ENCODE measurements at places on chromosomes 11 and 22. TPM values are rescaled to one million over a fixed set of nuclear protein-coding genes. Genes with fewer than 3 reads are reported as not detected.

DNA sequence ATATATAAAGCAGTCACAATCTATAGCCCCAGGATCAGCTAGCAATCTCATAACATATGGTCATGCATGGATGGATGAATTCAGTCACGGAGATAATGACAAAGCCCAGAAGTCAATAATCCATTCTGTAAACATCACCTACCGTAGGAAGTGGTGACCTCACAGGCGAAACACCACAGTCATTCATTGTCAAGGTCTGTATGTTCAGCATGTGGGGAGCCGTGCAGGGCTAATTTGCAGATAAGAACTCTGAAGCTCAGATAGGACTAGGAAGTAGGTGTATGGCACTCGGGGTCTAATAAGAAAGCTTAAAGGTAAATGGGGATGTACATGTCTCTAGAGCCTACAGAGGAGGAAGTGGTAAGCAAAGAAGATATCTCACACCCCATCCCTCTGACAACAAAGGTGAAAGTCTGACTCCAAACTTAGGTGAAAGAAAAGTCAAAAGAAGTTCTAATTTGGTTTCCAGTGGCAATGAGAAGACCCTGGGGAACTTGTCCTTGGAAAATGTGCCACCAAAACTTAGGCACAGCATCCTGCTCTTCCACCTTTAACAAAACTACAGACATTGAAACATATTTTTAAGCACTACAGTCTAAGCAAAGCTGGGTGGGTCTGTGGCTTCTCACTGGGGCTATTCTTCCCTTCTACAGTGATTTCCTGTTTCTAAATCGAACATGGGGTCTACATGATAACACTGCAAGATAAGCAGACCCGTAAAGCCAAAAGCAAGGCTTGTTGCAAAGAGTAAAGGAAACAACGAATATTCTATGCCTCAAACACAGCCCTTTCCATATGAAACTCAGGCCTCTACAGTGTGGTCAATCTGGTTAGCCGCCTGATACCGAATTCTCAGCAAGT, 5.2 kb downstream of the CRTAM start:
- DNase-seq = no peak

DNA sequence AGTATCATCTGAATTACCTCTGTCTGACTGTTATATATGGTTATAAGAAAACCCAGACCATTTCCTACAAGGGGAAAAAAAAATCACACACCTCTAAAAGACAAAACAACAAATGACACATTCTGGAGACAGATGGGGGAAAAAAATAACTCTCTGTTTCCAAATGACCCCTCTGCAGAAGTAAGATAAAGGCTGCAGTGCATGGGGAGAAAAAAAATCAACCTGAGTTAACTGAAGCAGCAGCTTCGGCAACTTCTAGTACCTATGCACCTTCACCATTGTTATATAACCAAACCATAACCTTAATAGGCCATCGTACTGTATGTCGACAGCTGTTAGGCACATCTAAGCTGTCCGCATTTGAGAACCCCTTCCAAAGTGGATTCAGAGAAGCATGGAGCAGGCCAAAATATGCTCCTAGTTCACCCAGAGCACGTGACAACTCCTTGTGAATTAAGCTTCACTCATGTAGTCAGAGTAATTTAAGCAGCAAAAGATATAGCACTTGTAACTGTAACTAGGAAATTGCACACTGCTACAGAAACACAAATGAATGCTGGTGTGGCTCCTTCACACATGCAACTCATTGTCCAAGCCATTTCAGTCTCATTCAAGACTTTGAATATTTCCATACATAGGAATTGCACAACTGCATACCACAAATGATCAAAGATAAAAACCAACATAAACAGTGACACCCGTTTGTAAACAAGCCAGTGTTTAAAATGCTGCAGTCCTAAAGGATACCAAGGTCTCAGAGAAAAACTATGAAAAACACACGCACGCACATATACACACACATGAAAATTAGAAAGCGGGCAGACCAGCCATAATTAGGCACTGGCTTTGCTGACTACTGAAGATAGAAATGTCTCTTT, 2.7 kb downstream of the SIK3 start:
- no peak for DNase-seq

DNA sequence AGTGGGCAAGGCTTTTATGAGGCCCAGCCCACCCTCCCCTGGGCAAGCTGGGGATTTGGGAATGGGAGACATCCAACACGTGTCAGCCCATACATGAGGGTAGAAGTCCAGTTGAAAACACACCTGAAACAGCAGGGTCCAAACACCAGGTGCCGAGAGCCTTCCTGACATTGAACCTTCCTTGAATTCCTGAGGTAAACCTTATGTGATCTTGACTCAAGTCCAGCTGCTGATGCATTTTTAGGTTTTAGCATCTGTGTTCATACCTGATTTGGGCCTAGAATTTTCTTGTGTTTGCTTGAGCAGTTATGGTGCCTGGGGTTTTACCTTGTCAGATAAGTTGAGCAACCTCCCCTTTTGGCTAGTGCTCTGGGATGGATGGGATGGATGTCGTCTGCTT, 66.3 kb downstream of the CDKN1C start:
- DNase-seq = no peak

DNA sequence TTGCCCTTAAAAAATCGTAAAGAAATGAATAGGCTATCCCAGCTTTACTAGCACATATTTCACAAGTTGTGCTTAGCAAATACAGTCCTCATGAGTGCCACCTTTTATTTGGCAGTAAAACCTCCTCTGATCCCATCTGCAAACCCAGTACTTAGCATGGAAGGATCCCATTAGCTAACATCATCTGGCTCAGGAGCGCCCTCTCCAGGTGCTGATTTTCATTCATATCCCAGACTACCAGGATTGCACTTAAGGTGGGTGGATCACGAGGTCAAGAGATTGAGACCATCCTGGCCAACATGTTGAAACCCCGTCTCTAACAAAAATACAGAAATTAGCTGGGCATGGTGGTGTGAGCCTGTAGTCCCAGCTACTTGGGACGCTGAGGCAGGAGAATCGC, 76.1 kb upstream of the PAX6 start:
- peak; percentile 72 for DNase-seq

GRCh38 chr11:108632041-108632704, 32.7 kb upstream of the DDX10 start:
- DNase-seq = no peak

Gene AIP
- total RNA-seq = 66.0 TPM

DNA sequence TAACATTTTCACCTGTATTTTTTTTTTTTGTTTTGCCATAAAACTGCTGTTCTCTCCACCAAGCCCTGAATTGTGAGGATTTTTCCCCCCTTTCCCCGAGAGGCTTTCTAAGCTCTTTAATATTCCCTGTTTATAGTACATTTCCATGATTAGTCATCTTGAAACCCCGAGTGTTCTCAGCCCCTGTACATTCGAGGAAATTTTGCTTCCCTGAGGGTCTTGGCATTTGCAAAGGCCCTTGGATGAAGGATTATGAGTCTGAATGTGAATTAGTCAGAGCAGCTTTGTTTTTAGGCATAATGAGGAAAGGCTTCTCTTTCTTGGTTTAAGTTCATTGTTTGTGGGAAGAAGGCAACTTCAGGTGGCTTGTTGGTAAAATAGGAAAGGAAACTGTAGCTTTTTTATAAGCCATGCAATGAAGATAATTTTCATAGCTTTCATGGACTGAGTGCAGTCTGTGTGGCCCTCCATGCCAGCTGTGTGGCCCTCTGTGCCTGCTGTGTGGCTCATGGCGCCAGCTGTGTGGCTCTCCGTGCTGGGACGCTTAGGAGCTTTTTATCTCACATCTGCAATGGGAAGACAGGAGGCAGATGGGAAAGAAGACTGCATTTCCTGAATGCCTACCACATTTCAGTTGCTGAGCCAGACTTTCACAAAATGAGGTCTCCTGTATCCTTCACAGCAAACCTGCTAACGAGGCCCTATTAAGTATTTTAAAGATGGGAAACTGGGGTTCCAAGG, 129.0 kb downstream of the TEAD1 start:
- no peak for DNase-seq

DNA sequence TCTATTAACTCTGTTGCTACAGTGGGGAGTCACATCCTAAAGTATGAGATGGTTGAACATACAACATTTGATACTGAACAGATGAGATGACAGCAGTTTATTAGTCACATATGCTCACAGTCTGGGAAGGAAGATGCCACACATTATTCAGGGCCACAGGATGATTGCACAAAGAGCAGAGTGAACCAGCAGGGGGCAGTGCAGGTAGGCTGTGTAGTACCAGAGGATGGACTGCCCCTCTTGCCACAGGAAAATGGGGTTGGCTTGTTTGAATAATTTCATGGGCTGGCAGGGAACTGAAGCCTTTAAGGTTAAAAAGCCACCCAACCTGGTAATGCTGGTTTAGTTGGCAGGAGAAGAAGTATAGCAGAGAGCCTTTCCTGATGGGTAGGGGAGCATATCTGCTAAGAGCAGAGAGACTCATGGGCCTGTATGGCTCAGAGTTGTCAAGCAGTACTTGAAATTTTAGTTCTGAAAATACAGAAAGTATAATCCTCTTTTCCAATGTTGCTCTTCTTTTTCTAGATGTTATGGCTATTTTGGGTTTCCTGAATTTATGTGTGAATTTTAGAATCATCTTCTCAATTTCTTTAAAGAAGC, 180.4 kb upstream of the B3GAT1 start:
- peak; percentile 56 for DNase-seq

GRCh38 chr22:50184902-50185374, 775 bp upstream of the TRABD start:
- no peak for DNase-seq

DNA sequence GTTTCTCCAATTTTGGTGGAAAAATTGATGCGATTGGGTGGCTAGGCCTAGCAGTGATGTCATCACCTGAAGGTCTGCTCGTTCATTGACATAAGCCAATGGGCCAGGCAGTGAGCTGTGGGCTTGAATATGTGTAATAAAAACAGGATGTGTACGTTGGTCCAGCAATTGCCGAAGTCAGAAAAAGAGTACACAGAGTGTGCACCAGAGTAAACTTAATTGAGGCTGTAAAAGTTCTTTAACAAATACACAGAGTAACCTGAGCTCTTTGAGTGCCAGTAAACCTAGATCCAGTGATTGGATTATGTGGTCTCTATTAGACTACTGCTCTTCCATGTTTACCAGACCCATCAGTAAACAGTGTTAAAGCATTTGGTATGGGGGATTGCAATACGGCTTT, 13.0 kb upstream of the GLYATL1 start:
- no peak for DNase-seq

GRCh38 chr22:24284747-24285203, 14.1 kb downstream of the SPECC1L start:
- no peak for DNase-seq

- no peak for DNase-seq
Measured at GRCh38 chr11:36390963-36391471, 94.9 kb downstream of the PRR5L start.

DNA sequence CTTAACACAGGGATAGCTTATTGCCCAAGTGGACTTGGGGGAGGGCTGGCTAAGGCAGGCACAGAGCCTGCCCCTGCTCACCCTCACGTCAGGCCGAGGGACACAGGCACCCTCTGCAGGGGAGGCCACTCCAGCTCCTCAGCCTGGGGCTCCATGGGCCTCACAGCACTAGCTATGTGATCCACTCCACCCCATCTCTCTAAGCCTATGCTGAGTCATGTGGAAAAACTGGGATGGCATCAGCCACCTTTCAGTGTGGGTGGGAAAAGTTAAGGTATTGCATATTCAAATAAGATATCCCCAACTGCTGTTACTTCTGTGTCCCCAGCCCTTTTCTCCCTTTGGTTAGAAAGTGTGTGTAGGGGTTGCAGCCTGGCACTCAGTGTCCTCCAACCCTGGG, 22.3 kb downstream of the RANGAP1 start:
- no peak for DNase-seq

- DNase-seq = no peak
Measured at GRCh38 chr22:38631724-38632123, 24.5 kb downstream of the FAM227A start.

DNA sequence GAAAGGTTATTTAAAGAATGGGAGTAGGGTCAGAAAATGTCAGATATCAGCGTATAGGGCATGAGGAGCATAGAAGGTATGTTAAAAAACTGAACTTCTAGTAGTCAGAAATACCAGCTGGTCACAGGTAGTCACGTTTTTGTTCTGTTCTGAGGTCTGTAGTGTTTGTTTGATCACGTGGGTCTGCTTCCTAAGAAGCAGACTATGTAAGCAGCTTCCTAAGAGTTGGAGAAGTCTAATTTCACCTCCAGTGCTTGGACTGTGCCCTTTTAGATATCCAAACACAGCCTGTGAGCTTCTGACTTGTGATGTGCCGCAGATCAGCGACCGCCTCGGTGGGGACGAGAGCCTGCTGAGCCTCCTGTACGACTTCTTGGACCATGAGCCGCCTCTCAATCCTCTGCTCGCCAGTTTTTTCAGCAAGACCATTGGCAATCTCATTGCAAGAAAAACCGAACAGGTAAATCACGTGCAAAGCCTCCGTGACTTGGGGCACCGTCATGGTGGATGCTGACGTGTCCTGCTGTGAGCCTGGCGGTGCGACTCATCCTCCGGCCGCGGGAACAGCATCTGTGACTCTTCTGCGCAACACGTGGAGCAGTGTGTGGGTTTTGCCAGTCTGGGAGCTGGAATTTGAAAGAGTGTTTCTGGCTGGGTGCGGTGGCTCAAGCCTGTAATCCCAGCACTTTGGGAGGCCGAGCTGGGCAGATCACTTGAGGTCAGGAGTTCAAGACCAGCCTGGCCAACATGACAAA, 63.5 kb downstream of the PPP6R2 start:
- DNase-seq = no peak

- no peak for DNase-seq
Measured at GRCh38 chr11:85695546-85695945, 9.6 kb upstream of the CCDC89 start.

DNA sequence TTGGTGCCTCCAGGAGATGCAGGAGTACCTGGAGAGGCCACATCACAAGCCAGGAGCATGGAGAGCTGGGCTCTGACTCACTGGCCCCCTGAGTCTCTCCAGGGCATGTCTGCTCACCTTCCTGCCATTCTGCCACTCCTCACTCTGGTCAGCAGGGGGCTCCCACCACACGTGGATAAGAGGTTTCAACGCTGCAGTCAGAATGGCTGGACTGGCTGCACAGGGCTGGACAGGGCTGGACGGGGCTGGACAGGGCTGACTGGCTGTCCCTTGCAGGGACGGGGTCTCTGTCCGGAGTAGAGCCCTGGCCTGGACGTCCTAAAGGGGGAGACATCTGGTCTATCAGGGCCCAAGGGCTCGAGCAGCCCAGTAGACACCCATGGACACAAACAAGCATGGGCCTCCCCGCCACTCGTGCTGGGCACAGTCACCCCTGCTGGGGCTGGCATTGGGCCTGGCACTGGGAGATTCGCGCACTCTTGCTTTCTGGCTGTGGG, 34.6 kb downstream of the CYTH4 start:
- peak; percentile 74 for DNase-seq
